NCI-H2171 treated with DMSO at 0.1 percent for 48 hours (cell line): ENCODE measurements at places on chromosomes 7 and 10.

- DNase-seq: no peak
Measured at GRCh38 chr7:140707132-140707531, 10.6 kb downstream of the NDUFB2 start.

DNA sequence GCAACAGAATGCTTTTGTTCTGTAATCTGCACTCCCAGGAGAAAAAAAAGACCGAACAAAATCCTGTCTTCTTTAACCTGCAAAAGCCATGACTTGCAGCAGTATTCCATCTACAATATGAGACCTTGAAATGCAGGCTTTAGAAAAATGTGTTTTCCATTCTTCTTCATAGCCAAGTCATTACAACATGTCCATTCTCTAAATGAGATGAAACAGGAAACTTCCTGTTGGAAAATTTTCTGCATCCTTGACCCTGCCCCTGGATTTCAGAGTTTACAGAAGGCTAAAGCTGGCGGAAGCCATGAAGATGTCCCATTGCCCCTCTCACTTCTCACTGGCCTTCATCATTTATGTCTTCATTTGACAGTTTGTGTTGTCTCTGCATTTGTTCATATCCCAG is 546.4 kb downstream of the TNS3 start:
- no peak for DNase-seq

GRCh38 chr10:59383436-59383835 is 21.1 kb upstream of the FAM13C start:
- DNase-seq: no peak

DNA sequence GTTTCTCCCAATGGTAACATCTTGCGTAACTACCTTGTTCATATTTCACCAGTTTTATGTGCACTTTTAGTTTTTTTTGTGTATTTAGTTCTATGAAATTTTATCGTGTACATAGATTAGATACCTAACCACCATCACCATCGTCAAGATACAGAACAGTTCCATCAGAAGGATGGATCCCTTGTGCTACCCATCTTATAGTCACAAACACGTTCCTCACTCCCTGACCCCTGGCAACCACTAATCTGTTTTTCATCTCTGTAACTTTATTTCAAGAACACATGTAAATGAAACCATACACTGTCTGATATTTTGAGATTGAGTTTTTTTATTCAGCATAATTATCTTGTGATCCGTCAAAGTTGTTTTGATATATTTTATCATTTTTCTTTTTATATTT is 29.9 kb downstream of the FANK1 start:
- DNase-seq: no peak

GRCh38 chr7:115300231-115300870 is 378.5 kb downstream of the MDFIC start:
- no peak for DNase-seq

DNA sequence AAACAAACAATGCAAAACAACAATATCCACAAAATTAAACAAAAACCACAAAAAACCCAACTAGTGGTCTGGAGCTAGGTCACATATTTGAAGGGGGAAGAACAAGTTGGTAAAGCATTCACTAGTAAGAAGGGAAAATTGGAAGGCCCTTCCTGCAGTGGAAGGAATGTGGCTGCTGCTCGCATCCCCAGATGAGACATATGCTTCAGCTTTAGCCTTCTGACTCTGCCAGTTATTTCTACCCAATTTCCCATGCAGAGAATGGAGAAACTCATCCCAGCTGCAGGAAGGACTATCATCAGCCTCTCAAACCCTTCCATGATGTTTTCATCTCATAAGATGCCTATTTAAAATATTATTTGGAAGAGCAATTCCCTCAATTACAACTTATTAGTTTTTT is 176.6 kb downstream of the BMPER start:
- no peak for DNase-seq

DNA sequence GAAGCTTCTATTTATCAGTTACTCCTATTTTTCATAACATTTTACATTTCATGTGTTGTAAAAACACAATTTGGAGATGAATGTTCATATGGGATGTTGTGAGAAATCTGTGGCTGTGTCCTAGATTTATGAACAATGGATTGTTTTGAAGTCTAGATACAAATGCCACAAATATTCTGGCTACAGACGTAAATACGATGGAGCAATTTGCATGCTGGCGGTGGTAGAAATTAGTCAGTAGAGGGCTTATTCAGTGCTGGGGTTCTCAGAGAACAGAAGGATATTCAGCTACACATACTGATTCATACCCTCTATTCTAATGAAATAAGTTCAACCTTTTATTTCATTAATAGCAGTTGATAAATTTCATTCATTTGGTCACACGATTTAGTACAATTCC is 48.8 kb downstream of the PLPP4 start:
- DNase-seq: no peak

DNA sequence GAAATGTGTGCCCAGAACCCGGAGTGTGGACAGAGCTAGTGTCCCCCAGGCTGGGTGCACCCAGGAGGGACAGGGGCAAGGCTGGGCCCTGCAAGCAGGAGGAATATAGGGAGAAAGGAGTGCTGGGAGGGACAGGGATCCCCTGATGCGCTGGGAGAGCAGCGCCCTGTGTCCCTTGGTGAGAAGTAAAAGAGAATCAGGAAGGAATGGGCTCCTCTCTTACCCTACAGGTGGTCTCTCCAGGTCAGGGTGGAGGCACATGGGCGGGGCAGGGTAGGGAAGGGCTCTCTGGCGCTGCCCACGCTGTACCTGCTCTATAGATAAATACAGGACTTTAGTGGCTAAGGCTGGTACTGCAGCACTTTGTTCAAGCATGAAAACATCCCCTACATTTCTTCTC is 753.8 kb downstream of the GRID1 start:
- no peak for DNase-seq

GRCh38 chr7:34425194-34425593 is 232.8 kb upstream of the NPSR1 start:
- no peak for DNase-seq

- DNase-seq: no peak
Measured at GRCh38 chr7:15178065-15178464, 275.5 kb upstream of the DGKB start.

DNA sequence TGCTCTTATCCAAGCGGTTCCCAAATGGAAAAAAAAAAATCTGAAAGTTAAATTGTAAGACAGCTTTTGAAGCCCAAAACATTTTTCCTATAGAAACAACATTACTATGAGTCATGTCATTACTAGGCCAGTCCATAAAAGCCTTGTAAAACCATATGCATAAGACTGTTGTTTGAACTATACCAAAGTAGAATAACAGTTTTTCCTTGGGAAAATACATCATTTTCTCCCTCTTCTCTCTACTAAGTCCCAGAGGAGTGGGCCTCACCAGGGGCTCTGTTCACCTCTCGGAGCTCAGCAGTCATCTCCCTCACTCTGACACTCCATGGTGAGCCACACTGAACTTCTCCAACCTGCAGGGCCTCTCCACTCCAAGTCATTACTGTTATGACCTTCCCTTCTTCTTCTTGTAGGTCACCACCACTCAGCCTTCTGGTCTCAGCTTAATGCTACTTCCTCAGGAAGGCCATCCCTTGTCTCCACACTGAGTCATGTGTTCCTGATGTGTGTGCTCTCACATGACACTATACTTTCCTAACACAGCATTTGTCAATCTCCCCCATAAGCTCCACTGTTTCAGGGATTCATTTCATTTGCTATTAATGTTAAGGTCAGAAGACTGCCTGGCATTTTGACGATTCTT is 32.5 kb downstream of the ZNF438 start:
- no peak for DNase-seq

DNA sequence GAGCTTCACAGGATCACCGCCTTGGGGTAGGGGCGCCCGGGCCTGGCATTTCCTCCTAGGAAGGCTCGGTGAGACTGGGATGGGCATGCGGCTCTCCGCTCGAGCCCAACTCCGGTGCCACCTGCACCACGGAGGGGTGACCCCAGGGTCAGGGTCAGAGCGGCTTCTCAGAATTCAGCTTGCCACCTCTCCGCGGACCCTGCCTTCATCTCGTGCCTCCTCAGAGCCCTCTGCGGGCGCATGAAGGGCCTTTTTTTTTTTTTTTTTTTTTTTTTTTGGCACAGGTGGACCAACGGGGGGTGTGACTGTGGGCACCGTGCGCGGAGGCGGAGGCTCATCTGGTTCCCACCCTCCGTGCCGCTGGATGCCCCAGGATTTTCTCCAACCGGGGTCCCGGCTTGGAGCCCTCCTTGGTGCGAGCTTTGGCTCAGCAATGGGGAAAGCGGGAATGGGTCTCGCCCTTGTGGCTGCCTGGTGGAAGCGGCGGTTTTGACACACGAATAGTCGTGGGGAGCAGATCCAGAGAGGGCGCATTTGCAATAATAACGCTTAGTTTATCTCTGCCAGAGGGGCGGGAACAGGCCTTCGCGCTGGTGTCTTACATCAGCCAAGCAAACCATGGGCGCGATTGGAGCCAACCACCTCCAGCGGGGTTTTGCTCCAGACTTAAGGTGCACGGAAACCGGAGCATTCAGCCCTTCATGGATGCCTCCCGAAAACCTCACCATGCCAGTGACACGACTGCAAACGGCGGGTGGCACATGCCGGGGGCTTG is 5.0 kb upstream of the TNRC18 start:
- DNase-seq: peak; percentile 88

- DNase-seq: no peak
Measured at GRCh38 chr7:155164316-155164715, 94.2 kb downstream of the HTR5A start.

DNA sequence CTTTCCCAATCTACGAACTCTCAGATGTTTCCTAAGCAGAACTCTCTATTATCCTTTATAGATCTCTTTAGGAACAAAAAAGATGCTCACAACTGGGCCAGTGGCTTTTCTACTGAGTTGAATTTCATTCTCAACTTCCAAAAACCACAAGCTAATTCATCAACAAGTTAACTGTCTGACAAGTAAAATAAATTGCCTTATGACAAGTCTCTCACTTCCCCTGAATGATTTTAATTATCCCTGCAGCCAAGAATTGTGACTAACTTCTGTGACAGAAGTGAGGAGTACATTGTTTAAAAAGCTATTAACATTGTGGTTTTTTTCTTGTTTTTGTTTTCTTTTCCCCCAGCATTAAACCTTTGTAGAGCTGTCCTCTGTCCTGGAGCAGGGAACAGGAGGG is 343.1 kb downstream of the HPSE2 start:
- DNase-seq: no peak

DNA sequence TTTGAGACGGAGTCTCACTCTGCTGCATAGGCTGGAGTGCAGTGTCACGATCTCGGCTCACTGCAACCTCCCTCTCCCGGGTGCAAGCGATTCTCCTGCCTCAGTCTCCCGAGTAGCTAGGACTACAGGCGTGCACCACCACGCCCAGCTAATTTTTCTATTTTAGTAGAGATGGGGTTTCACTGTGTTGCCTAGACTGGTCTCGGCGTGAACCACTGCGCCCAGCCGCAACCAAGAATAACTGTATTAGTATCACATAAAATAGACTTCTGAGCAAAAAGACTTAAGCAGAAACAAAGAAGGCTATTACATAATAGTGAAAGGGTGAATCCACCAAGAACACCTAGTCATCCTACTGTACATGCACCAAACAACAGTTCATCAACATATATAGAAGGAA is 67.6 kb upstream of the TFEC start:
- no peak for DNase-seq

GRCh38 chr10:101965075-101965765 is 90.8 kb downstream of the ARMH3 start:
- DNase-seq: no peak

- DNase-seq: no peak
Measured at GRCh38 chr7:76343294-76343930, 15.4 kb downstream of the YWHAG start.

DNA sequence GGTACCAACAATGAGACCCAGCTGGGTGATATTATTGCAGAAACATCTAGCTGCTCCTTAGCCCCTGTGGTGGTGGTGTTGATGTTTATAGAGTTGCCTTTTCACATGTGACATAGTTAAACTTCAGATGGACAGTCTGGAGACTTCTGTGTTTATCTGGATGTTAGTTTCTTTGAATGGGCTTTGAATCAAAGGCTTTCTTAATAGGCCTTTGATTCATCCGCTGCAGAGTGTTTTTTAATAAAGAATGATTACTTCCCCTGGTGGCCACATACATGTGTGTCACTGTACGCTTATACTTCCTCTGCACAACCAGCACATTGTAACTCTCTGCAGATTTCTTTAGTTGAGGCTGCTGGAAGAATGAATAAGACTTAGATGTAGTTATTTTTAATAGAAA is 221.0 kb downstream of the DYNC1I1 start:
- DNase-seq: no peak

DNA sequence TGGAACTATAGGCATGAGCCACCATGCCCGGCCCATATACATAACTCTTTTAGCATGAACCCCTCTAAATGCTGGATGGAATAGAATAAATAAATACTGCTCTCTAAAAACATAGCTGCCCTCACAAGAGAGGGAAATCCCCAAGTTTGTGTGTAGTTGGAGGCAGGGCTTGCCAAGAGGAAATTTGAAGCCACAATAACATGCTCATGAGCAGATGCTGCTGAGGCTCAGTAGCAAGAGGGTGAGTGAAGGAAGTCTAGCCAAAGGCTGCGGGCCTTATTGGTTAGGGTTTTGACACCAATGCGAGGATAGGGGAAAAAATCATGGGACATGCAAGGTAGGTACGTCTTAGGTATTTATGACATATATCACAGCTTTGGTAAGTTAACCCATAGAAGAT is 17.3 kb downstream of the TPK1 start:
- DNase-seq: peak; percentile 69

DNA sequence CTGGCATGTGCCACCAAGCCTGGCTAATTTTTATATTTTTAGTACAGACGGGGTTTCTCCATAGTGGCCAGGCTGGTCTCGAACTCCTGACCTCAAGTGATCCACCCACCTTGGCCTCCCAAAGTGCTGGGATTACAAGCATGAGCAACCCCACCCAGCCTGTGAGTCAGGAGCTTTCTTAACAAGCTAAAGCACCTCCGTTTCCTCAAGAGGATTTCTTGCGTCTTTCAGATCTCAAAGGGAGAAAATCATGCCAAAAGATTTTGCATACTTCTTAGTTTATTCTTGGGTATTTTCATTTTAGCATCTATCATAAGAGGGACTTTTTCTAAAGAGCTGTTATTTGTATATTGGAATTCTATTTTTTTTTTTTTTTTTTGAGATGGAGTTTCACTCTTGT is 47.9 kb upstream of the FOXK1 start:
- DNase-seq: no peak

GRCh38 chr7:6718124-6718523 is 11.4 kb upstream of the ZNF12 start:
- DNase-seq: no peak

GRCh38 chr10:109430043-109430760 is 493.1 kb downstream of the XPNPEP1 start:
- DNase-seq: no peak

- peak; percentile 22 for DNase-seq
Measured at GRCh38 chr7:85023916-85024315, 162.9 kb downstream of the SEMA3D start.

DNA sequence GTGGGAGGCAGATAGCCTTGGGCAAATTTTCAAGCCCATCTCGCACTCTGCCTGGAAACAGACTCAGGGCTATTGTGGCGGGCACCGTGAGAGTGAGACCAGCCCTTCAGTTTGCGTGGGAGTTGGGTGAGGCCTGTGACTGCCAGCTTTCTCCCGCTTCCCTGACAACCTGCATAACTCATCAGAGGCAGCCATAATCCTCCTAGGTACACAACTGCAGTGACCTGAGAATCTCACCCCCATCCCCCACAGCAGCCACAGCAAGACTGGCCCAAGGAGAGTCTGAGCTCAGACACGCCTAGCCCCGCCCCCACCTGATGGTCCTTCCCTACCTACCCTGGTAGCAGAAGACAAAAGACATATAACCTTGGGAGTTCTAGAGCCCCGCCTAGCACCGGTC is 275.4 kb downstream of the GRID1 start:
- DNase-seq: no peak

- DNase-seq: peak; percentile 63
Measured at GRCh38 chr7:28062197-28062991, 118.2 kb downstream of the JAZF1 start.
